ENCODE measurements at places on chromosomes 3 and 15. TPM values are rescaled to one million over a fixed set of nuclear protein-coding genes. Genes with fewer than 3 reads are reported as not detected.

CD80 gene
- total RNA-seq: 7.9 TPM

ENTPD3 gene
- total RNA-seq: 3.7 TPM

TGFBR2 gene
- 329 TPM for total RNA-seq

IQCF6 gene
- total RNA-seq: not detected

CCR3 gene
- 0.43 TPM for total RNA-seq

ADPRH gene
- total RNA-seq: 26.5 TPM

NRG4 gene
- 1.2 TPM for total RNA-seq

RBP2 gene
- 2.1 TPM for total RNA-seq

FBXO40 gene
- 0.09 TPM for total RNA-seq

- no peak for DNase-seq
These were observed 30.2 kb downstream of the PTPN23 start for GRCh38 chr3:47410801-47411646.

DNA sequence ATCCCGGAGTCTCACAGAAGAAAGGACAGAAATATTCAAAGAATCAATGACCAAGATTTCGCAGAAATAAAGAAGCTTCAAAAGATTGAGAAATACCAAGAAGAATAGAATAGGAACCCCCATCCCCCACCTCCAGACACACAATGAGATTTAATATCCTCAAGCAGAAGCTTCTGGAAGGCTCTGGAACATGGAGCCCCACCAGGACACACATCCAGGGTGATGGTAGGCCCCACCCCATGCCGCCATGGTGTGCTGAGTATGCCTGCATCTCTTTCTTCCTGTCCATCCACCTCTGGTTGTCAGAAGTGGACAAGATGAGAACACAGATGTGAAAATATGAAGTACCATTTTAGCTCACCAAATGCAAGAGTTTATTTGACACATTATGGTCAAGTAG lies 19.3 kb downstream of the PRR23E start:
- DNase-seq: no peak

- no peak for DNase-seq
These were observed 477.6 kb downstream of the ZNF385D start for GRCh38 chr3:21273259-21274025.

DNA sequence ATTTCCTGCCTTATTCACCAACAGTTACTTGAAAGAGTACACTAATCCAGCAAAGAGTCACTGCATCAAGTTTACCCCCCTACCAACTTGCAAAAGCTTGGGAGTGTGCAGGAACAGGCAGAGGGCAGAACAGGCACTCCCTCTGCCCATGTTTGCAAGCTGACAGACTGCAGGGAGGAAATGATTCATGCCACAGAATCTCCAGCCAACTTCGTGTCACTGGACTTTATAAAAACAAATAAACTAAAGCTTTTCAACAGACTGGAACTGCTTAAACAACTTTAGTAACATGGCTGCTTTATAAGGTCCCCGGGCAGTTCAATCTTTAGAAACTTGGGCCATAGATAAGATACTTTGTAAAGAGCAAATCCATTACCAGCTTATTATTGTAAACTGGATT lies 129.5 kb downstream of the THRB start:
- no peak for DNase-seq

- DNase-seq: no peak
These were observed 18.7 kb upstream of the CLSTN2 start for GRCh38 chr3:139916271-139916670.

- DNase-seq: no peak
These were observed 367.5 kb downstream of the ROBO2 start for GRCh38 chr3:77407441-77407840.

DNA sequence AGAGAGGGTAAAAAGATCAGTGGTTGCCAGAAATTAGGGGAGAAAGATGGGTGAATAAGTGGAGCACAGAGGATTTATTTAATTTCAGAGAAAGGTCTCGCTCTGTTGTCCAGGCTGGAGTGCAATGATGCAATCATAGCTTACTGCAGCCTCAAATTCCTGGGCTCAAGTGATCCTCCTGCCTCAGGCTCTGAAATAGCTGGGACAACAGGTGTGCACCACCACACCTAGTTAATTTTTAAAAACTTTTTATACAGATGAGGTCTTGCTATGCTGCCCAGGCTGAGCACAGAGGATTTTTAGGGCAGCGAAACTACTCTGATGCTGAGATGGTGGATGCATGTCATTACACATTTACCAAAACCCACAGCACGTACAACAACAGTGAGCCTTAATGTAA lies 20.9 kb upstream of the TLE3 start:
- no peak for DNase-seq

- peak; percentile 82 for DNase-seq
These were observed 1.3 kb upstream of the TMIE start for GRCh38 chr3:46699676-46700523.

DNA sequence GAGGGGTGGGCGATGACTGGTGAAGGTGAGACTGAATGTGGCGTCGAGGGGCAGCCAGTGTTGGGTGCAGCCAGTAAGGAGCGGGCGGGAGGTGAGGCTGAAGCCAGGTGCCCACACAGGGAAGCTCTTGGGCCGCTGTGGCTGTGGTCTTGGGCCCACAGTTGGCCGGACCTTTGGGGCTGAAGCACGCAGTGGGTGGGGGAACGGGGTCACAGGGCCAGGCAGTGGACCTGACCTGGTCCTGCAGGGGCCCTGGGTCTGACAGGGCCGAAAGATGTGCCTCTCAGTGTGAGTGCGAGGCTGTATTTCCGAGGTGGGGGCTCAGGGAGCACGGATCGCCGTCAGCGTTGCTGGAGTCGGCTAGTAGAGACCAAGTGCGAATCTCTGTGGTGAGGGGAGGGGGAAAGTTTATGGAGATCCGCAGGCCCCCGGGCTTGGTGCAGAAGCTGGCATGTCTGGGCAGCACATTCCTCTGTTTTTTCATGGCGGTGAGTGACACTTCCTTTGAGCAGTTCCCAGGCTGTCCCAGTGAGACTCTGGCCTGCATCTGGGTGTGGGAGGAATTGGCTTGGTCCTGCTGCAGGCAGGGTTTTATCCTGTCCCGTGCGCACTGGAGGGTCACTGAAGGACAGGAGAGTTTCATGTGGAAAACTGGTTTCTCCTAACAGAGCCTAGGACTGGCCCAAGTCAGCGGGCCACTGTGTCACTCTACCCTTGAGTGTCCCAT lies 100.8 kb downstream of the TMEM266 start:
- no peak for DNase-seq

DNA sequence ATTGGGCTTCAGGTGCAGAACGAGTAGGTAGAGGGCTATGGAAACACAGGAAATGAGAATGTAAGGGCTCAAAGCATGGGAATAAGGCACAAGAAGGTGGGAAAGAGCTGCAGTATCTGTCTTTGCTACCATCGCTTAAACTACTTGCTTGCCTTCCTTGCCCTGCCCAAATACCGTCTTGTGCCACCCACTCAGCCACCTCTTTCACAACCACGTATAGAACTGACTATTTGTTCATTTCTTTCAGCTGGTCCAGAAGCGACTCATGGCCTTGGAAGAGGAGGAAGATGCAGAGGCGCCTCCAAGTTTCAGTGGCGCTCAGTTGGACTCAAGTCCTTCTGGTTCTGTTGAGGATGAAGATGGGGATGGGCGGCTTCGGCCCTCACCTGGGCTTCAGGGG lies 11.8 kb downstream of the LPCAT4 start:
- DNase-seq: no peak

DNA sequence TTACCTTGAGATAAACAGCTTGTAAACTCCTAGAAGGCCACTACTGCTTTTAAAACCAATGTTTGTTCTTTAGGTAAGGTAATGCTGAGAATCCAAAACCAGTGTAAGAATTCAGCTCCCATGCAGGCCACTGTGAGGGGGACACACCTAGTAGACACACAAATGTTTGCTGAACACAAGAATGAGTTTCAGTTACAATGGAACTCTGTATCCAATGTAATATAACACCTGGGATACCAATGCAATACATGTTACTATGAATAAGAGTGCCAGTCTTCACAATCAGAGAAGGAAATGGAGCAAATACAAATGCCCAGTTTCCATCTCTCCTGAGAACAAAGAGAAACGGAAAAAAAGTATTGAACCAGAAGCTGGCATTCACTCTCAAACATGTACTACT lies 65.9 kb downstream of the IGF2BP2 start:
- no peak for DNase-seq

DNA sequence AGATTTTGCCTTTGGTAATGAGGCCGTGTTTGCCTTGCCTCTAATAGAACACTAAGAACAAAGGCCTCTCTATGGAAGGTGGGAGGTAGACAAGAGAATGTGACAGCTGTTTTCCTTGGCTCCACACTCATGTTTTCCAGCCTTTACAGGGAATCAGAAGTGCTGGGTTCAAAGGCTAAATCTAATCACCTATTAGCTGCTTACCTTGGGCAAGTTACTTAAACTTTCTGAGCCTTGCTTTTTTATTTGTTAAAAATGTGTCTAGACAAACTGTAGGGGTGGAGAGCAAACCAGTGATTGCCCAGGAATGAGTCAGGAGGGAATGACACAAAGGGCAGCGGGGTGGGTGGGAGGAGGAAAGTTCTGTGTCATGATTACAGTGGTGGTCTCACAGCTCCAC lies 179.0 kb downstream of the P3H2 start:
- DNase-seq: no peak

DNA sequence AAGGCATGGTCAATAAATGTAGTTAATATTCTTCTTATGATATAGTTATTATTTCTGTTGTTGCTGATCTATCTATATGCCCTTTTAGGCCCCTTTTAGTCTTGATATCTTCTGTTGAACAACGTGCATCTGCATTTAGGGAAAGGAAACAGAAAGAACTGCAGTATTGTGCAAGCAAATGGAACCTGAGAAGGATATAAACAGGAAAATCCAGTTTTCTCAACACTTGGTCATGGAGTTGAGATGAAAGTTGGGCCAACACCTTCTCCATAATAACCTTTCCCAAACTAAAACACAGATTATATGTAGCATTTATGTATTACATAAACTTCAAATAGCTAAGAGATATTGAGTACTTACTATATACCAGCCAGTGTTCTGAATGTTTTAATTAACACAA lies 179.7 kb downstream of the ADAMTS9 start:
- no peak for DNase-seq

- DNase-seq: no peak
These were observed 39.5 kb upstream of the SLC6A6 start for GRCh38 chr3:14362890-14363289.

DNA sequence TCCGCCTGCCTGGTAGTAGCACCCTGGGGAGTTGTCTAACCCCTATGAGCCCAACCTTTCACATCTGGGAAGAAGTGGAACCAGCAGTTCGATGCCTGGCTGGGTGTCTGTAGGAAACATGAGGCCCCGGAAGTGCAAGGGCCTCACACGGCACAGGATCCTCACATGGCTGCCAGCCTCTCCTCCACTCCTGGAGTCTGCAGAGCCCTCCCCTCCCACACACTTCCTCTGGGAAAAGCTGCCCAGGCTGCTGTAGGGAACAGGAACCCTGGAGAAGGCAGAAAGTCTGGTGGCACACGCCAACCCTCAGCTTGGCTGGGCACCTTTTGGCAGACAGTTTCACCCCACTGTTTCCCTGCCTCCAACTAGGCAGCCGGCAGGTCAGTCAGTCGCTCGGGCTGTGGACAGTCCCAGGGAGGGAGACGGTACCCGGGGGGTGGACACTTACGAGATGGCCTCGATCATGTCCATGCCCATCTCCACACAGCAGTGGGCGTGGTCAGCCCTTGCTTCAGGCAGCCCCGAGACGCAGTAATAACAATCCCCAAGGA lies 118.4 kb downstream of the ADCY5 start:
- DNase-seq: peak; percentile 61

GRCh38 chr3:177449360-177450006 lies 252.2 kb upstream of the TBL1XR1 start:
- peak; percentile 67 for DNase-seq

GRCh38 chr3:149305376-149305775 lies 28.1 kb downstream of the TM4SF18 start:
- DNase-seq: no peak

- no peak for DNase-seq
These were observed 243.4 kb upstream of the ZNF717 start for GRCh38 chr3:76028774-76029173.

- peak; percentile 67 for DNase-seq
These were observed 686 bp downstream of the VPS8 start for GRCh38 chr3:184812662-184813042.

Data from upper lobe of right lung (tissue), 1 donor.